Fibroblast of skin of left quadriceps (primary cell): ENCODE measurements at places on chromosomes 16 and 17.

GRCh38 chr17:15012351-15012980 is 252.7 kb downstream of the PMP22 start:
- no peak for DNase-seq

DNA sequence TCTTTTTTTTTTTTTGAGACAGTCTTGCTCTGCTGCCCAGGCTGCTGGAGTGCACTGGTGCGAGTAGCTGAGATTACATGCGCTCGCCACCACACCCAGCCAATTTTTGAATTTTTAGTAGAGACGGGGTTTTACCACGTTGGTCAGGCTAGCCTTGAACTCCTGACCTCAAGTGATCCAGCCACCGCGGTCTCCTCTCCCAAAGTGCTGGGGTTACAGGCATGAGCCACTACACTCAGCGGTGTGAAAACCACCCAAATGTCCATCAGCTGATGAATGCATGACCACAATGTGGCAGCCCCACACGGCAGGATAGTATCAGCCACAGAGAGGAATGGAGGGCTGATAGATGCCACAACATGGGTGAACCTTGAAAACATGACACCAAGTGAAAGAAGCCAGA is 2.1 kb downstream of the P2RX5 start:
- no peak for DNase-seq

GRCh38 chr17:75457047-75457654 is 716 bp downstream of the TMEM94 start:
- DNase-seq = no peak

DNA sequence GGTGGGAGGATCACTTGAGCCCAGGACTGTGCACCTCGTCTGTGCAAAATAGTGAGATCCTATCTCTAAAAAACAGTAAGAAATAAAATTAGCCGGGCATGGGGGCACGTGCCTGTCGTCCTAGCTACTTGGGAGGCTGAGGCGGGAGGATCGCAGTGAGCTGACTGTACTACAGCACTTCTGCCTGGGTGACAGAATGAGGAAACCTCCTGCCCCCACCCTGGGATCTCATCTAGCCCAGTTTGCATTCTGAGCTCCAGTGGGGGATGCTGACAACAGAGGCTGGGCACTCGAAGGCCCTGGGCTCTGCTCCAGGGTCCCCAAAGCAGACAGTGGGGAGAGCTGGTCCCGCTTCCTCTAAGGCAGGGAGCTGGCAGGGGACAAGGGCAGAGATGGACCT is 7.1 kb downstream of the NAGPA start:
- DNase-seq = no peak

DNA sequence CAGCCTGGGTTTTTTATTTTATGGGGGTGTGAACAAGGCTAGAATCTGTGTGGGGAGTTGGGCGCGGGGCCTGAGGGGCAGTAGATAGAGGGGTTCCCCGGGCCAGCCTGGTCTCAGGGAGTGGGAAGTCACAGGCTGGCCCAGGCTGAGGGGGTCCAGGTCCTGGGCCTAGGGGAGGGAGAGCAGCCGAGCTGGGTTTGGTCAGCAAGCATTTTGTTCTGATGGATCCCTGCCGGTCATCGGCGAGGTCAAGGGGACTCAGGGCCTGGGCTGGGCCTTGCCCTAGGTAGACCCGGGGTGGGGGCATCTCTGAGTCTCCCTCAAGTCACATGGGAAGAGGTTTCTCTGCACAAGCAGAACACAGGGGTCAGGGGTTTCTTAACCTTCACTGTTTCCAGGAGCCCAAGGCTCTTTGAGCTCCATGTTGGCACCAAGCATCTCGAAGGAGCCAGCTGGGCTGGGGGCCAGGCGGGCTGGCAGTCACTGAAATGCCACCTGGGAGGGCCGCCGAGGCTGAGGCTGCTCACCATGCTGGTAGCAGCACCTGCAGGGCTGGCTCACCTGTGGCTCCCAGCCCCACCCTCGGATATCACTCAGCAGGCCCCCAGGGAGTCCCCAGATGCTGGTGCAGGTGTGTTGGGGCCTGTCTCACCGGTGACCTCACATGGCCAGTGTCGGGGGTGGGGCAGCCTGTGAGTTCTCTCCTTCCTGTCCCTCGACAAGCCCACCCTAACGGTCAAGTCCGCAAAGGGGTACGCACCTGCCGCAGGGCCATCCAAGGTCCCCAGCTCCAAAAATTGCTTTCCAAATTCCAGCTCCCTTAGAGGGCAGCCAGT is 41.0 kb downstream of the SLC7A5 start:
- DNase-seq = no peak

GRCh38 chr17:51499897-51500296 is 239.6 kb downstream of the UTP18 start:
- no peak for DNase-seq

DNA sequence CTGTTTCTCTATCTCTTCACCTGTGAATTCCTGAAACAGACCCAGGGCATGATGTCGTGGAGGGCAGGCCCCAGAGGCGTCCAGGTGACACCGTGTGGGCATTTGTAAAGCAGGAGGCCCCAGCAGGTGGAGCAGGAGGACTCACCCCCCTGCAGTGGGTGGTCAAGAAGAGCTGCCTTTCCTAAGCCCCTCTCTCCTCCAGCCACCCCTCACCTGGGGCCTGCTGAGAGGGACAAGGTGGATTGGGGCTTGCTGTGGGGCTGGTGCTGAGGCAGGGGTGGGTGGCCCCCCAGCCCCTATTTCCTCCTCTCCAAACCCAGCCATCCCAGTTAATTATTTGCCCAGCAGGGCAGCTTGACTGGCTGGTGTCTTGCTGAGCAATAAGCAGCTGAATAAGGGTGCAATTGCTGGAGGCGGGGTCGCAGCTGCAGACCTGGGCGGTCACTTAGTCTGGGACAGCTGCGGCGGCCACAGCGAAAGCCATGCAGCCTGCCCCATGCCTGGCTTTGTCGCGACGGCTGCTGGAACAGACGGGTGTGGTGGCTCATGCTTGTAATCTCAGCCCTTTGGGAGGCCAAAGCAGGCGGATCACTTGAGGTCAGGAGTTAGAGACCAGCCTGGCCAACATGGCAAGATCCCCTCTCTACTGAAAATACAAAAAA is 56.4 kb downstream of the JPH3 start:
- no peak for DNase-seq

DNA sequence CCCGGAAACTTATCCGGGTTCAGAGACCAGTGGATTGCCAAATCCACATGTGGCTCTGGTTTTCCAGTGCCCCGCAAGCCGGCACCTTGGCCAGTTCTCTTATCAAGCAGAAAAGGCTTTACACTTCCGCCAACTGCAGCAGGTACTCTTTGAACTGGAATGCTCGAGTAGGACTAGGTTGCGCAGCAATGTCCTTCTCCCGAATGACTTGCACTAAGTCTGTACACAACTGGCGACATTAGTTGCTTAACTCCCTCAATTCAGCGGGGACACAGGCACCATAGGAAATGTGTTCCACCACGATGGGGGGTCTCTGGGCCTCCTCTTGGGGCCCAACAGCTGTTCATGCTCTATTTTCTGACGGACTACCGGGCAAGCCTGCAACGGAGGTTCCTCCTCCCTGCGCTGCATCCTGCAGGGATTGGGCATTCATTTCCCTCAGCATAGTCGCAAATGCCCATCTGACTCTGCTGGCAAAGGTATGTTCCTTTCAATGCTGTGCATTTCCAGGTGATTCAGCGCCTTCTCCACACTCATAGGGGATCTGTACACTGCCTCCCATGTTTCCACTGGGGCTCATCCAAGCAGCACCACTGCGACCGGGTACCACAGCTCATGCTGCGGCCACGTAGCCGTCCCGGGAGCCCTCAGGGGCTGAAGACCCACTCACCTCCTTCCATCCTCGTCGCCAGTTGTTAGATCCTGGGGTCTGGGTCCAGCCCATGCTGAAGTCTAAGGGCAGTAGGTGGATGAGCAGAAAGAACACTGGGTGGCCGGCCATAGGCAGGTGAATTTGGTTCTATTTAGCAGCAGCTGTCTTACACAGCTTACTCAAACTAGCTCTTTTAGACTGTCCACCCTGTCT is 34.2 kb upstream of the APPBP2 start:
- DNase-seq = no peak

GRCh38 chr16:73020409-73020884 is 27.5 kb downstream of the ZFHX3 start:
- peak; percentile 63 for DNase-seq

DNA sequence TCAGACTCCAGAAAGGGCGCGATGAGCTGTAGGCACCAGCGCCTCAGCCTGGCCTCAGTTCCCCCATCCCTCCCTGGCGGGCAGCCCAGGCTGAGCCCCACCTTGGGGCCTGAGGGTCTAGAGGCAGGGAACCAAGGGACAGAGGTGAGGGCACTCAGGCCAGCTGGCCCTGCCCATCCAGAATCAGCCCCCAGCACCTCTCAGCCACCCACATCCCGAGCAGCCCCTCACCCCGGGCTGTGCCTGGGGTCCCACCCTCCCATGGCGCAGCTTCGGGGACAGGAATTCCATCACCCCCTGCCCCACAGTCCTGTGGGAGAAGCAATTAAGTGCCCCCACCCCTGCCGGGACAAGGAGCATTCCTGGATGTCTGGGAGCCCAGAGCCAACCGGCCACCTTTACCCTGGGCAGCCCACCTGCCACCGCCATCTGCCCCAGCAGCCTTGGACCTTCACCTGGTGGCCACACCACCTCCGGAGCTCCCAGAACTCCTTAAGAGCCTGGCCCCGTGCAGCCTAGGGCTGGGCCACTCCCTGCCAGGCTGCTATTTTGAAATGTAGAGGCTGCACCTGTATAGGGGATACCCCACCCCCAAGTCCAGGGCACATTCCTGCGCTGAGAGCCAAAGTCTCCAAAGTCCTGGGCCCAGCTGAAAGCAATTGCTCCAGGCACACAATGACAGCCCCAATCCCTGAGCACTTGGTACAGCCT is 33.7 kb upstream of the PVALEF start:
- no peak for DNase-seq

GRCh38 chr16:89043636-89044417 is 49.8 kb upstream of the ACSF3 start:
- DNase-seq = no peak

DNA sequence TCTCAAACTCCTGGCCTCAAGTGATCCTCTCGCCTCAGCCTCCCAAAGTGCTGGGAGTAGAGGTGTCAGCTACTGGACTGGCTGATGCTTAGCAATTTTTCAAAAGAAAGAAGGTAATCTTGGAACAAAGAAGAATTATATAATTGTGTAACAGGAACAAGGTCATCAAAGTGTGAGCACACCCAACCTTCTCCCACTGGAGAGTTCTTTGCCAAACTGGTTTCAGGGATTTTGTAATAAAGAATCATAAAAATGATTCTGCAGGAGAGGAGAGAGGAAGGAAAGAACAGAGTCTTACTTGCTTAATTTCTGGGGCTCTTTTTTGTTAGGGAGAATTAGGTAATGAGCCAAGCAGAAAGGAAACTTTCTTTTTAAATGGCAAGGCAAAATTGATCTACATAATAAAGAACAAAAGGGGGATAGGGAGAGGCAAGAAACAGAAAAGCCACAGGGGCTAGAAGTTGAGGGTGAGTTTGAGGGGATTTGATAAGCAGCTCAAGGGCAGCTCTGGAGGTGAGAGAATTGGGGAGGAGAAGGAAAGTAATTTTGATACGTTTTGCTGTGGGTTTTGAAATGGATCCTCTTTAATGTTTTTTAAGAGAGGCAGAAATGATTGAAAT is 21.3 kb downstream of the CHD9NB start:
- DNase-seq = no peak

DNA sequence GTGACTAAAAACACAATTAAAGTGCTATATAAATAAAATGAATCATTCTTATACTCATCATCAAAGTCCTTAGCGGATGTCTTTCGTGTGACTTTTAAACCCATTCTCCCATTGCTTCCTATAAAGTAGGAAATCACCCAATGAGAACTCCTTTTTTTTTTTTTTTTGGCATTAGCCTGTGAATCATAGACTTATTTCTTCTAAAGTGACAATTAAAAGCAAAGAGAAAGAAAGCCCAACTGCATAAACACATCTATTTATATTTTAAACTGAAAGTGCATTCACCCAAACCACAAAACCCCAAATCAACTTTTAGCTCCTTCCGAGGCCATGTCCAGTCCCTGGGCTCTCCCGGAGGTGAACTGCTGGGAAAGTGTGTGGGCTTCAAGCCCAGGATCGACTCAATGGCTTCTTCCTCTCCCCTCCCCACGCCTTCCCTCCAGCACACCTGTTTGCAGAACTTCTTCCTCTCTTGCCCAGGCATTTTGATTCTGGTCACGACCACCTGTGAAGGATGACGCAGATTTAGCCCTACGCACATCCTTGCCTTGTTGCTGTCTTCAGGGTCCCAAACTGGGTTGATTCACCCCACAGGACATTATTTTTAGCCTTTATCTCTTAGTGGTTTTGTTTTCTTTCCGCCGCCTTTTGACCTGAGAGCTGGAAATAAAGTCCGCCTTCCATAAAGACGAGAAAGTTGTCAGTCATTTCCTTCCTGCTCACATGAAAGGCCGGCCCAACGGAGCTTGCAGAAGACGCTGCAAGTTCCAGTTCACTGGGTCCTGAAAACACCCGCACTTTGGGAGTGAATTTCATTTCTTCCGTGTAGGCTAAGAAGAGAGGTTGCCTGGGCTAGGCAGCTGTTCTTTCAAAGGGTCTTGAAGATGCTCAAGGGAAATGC is 166.8 kb downstream of the MAP2K6 start:
- DNase-seq = no peak

GRCh38 chr17:7048968-7049367 is 5.1 kb upstream of the SLC16A11 start:
- no peak for DNase-seq

- no peak for DNase-seq
These were observed 20.7 kb downstream of the SPNS2 start for GRCh38 chr17:4519361-4519788.

GRCh38 chr17:32849879-32850278 is 27.0 kb downstream of the MYO1D start:
- DNase-seq = peak; percentile 34

- DNase-seq = no peak
These were observed 982 bp downstream of the DBNDD1 start for GRCh38 chr16:90018297-90018651.

GRCh38 chr16:21646721-21647561 is 5.5 kb downstream of the IGSF6 start:
- no peak for DNase-seq

- no peak for DNase-seq
These were observed 40.0 kb downstream of the GRB7 start for GRCh38 chr17:39777534-39778365.

- no peak for DNase-seq
These were observed 6.2 kb downstream of the CTU2 start for GRCh38 chr16:88712362-88712979.

GRCh38 chr17:9767432-9767991 is 23.9 kb downstream of the DHRS7C start:
- no peak for DNase-seq

- DNase-seq = peak; percentile 99
These were observed 36.0 kb downstream of the CHD9 start for GRCh38 chr16:53090591-53091411.

DNA sequence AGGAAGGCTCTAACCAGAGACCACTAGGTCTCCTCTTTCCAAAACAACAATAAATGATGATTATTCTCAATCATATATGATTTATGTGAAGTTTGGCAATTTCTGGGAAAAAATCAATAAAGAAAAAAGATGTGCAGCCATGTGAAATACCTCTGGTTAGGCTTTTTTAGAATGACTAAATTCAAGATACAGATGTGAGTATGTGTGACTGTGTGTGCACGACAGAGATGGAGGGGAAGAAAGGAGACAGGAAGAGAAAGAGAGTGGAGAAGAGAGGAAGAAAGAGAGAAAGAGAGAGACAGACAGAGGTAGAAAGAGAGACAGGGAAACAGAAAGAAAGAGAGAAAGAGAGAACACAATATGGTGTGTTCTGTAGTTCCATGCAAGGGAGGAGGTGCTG is 558.6 kb upstream of the CDH5 start:
- DNase-seq = no peak
